ENCODE measurements at places on chromosomes 16 and 17.

DNA sequence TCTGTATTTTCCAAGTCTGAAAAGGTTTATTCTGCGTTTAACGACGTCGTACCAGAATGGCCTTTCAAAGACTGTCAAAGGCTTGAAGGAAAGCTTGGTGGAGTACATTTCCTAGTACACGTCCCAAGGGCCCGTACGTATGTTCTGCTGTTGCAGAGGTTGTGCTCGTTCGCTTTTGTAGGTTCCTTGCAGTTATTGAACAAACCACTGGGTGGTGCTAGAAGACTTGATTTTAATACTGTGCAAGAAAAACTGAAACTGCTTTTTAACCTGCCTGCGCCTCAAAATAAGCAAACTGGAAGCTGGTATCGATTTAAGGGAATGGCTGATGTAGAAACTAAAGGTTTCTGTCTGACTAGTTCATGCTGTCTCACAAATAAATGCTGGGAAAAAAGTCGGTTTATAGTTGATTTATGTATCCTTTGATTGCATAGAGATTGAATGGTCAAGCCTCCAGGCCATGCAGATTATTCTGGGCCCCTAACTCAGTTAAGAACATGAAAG, 54.6 kb downstream of the USP10 start:
- DNase-seq, result peak; percentile 78

DNA sequence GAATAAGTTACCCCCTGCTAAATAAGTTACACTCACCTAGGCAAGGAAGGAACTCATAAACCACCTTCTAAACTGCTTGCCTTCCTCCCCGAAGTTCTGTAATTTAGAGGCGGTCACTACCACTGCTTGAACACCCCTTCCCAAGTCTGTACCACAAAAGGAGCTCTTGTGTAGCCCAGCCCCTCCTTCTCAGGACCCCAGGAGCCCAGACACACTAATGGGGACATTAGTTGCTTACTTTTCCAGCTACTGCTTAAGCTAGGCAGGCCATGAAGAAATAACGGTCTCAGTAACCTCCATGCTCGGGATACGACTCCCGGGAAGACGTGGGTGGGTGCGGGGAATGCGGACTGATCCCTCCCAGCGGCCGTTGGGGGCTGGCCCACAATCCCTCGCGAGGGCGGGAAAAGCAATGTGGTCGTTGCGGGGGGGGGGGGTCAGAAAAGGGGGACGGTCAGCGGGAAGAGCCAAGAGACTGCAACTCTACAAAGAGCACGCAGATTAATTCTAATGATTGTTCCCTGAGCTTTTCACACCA, at the start of gene TEX14:
Gene TEX14, minus strand, starts transcription at position 345 of the 538 bp plus-strand sequence. CDS start 40,044 bp downstream, outside the sequence.
- no peak for DNase-seq

GRCh38 chr16:80125677-80126076, 415.1 kb upstream of the DYNLRB2 start:
- DNase-seq, result no peak

GRCh38 chr17:82767041-82767754, 15.3 kb downstream of the TBCD start:
- peak; percentile 56 for DNase-seq

GRCh38 chr17:4623249-4623648, 18.2 kb downstream of the ALOX15 start:
- DNase-seq, result no peak

GRCh38 chr16:87017371-87018012, 299.7 kb downstream of the C16orf95 start:
- no peak for DNase-seq

DNA sequence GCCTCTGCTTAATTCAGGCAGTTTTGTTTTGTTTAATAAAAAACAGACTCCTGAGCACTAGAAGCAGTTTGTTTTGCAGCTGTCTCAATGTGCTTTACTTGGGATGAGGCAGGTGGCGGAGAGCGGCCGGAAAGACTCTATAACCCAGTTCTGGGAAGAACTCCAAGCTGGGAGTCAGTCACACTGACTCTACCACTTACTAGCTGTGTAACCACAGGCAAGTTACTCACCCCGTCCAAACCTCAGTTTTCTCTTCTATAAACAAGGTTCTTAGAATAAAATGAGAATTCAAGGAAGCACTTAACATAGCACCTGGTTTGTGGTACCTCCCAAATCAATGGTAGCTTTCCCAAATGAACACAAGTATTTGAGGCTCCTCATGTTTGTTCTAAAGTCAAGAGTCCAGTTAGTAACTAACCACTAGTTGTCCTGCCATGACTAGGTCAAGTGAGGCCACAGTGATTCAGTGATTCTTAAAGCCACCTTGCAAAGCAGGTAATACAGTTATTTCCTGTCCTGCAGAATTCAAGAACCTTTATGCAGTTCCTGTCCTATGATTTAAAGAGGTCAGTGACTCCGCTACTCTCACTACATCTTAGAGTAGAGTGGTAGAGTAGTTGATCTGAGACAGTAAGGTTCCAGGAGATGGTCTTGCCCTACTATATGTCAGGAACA, 2.7 kb downstream of the TXNDC17 start:
- no peak for DNase-seq

DNA sequence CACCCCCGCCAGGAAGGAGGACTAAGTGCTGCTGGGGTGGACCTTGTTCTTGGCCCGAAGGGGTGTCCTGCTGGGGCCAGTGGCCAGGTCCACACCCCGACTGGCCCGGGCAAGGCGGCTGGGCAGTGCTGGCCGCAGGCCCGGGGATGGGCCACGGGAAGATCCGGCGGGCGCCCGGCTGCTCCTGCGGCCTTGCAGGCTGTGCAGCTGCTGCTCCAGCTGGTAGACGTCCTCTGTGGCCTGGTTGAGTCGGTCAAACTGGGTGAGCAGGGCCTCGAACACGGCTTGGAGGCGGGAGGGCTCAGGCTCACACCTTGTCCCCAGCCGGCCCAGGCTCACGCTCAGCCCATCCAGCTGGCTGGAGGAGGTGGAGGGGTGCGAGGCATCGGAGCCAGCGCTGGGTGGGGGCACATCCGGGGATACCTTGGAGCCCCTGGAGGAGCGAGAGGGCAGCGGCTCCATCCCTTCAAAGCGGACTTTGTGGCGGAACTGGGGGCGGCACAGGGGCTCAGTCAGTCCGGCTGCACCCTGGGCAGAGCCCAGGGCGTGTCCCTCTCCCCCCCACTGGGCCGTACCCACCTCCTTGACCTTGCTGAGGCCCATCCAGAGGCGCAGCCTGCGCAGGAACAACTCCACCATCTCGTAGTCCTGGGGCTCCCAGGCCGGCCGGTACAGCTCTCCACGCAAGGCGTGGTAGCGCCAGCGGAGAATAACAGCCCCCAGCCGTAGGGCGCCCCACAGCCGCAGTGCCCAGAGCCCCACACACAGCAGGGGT, 42.1 kb downstream of the TSC2 start:
- no peak for DNase-seq

DNA sequence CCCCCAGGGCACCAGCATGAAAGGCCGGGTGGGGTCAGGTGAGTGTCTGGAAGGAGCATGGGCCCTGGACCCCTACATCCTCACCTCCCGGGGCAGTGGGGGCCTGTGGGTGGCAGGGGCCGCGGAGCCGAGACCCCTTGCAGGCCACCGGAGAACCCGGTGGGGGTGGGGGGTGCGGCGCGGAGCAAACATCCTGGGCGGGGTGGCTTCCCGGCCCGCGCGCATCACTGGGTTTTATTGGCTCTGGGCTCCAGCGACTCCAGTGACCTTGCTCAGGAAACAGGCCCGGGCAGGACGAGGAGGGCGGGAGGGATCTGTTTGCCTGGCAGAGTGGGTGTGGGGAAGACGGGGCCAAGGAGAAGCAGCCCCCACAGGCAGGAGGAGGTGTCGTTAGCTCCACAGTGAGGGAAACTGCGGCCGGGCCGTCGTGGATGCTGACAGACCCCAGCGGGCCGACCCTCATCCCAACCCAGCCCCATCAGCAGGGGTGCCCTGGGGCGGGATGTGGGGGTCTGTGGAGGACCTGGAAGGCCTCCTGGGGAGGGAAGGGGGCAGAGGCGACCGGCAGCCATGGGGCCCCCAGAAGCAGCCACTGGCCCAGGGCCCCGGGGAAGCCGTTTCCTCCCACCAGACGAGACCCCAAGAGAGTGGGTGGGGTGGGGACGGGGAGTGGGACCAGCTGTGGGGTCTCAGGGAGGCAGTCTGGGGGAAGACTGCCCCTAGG, 10.6 kb downstream of the SSTR5 start:
- DNase-seq, result no peak

DNA sequence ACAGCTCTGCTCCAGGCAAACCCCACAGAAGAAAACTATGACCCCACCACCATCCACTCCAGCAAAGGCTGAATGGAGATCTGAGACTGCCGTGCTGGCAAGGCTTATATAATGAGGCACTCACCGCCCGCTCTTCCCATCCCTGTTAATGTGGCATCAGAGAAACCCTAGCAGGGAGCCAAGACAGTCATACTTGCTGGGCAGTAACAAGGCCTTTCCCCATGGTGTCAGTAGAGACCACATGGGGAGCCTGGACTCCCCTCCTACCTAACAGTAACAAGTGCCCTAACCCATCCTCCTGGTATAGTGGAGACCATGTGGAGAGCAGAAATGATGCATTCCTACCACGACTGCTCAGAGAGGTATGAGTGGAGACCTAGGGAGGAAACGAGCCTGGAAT, 235.2 kb downstream of the C16orf78 start:
- DNase-seq, result no peak

GRCh38 chr16:80417706-80418271, 123.0 kb upstream of the DYNLRB2 start:
- DNase-seq, result no peak

DNA sequence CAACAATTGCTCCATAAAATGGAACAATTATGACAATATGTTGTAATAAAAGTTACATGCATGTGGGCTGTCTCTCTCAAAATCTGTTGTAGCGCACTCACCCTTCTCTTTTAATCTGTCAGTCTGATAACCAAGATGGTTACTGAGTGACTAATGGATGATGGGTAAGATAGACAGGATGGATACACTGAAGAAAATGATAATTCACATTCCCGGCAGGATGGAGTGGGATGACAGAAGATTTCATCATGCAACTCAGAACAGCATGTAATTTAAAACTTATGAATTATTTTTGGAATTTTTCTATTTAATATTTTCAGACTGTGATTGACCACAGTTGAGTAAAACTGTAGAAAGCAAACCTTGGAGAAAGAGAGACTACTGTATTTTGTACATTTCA, 30.5 kb downstream of the CDH13 start:
- DNase-seq, result no peak

GRCh38 chr17:13933441-13934276, 135.6 kb upstream of the COX10 start:
- DNase-seq, result no peak
